RPMI7951 (cell line): ENCODE measurements at places on chromosomes 4 and X. TPM values are rescaled to one million over a fixed set of nuclear protein-coding genes. Genes with fewer than 3 reads are reported as not detected.
A peak's percentile ranks its signal among the peaks of the same experiment; 100 is the strongest.

DNA sequence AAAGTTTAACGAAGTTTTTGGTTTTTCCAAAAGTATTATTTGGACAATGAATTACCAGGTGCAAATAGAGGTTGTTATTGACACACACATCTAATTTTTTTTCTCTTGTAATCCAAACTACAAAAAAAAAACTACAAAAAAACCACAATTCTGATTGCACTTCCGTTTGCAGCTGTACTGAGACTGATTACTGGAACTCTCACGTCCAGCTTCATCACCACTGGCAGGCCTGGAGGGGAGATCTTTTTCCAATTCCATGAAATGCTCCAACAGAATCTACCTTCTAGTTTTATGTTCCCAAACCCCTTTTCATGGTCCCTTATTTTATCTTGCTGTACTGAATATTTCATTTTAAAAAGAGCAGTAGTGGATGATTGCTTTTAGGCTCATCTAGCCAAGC lies 1118.3 kb downstream of the C4orf33 start:
- DNase-seq, result peak; percentile 2

GRCh38 chr4:76200771-76201231 lies 12.8 kb downstream of the SCARB2 start:
- DNase-seq, result no peak

GRCh38 chr4:111776561-111776960 lies 368.7 kb upstream of the FAM241A start:
- DNase-seq, result peak; percentile 2

- peak; percentile 8 for DNase-seq
These were observed 10.9 kb downstream of the LRBA start for GRCh38 chr4:151004222-151004621.

DNA sequence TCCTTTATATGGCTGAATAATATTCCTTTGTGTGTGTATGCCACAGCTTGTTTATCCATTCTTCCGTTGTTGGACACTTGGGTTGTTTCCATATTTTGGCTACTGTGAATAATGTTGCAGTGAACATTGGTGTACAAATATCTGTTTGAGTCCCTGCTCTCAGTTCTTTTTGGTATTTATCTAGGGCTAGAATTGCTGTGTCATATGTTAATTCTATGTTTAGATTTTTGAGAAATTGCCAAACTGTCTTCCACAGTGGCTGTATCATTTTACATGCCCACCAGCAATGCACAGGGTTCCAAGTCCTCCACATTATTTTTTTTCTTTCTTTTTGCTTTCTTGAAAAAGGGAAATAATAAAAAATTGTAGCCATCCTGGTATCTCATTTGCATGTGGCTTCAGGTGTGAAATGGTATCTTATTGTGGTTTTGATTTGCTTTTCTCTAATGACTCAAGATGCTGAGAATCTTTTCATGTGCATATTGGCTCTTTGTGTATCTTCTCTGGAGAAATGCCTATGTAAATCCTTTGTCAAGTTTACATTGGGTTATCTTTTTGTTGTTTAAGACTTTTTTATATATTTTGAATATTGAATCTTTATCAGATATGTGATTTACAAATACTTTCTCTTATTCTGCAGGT lies 129.7 kb downstream of the RAPGEF2 start:
- no peak for DNase-seq

- peak; percentile 71 for DNase-seq
These were observed 5.7 kb upstream of the ZBTB33 start for GRCh38 chrX:120244735-120245498.

GRCh38 chrX:64536736-64537135 lies 141.5 kb upstream of the MTMR8 start:
- no peak for DNase-seq

DNA sequence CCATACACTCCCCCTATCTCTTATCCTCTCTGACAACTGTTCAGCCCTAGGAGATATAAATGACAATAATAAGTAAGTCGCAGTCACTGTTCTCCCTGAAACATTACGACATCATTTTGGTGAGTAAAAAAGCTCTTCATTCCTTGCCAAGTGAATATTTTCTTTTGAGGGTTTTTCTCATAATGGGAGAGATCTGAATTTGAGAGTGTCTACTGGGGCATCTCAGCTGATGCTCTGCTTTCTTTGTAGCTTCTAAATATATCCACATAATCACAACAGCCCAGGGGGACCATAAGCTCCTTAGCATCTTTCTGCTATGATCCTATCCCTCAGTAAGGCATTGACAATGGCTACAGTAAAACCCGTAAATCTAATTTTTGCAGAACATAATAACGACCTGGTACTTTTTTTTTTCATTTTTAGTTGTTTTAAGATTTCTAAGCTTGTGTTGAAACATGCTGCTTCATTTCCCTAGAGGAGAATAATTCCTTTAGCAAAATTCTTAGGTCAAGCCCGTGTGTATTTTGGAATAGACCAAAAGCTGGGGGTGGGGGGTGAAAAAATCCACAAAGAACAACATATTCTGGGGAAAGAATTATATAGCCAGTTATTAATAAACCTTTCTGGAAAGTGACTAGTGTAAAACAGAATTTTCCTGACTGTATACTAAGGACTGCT lies 78.1 kb upstream of the GPM6B start:
- no peak for DNase-seq

DNA sequence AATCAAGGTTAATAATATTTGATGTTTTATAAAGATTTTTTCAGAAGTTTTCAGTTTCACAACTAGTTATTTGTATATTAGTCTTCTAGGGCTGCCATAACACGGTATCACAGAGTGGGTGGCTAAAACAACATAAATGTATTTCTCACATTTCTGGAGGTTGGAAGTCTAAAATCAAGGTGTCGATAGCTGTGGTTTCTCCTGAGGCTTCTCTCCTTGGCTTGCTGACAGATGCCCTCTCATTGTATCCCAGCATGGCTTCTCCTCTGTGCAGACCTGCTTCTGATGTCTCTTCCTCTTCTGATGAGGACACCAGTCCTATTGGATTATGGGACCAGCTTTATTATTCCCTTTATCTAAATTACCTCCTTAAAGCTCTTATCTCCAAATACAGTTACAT lies 1456.6 kb downstream of the STIM2 start:
- no peak for DNase-seq

GRCh38 chrX:30804462-30804861 lies 84.6 kb downstream of the TAB3 start:
- no peak for DNase-seq

DNA sequence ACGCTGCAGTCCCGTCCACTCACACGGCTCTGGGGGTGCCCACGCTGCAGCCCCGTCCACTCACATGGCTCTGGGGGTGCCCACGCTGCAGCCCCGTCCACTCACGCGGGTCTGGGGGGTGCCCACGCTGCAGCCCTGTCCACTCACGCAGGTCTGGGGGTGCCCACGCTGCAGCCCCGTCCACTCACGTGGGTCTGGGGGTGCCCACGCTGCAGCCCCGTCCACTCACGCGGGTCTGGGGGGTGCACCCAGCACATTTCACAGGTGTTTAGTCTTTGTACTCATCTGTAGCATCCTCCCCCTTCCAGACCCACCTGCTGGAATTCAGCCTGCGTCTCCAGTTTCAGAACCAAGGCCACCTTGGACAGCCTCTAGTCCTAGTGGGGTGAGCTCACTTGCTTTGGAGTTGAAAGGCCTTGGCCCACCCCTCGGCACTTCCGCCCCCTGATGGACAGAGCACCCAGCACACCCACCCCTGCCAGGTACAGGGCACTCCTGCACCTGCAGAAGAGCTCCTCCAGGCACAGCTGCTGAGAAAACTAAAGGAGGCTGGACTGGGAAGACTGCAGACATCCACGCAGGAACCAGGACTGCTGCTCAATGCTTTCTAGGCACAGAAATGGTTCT lies 73.0 kb downstream of the ABLIM2 start:
- DNase-seq, result no peak

IGSF1 gene
- 0.39 and 0.84 TPM in 2 replicates for total RNA-seq

ACE2 gene
- total RNA-seq, result not detected in 2 replicates

TMEM154 gene
- 0.59 and 0.60 TPM in 2 replicates for total RNA-seq

VCX gene
- not detected in 2 replicates for total RNA-seq
